Mononuclear cell (primary cell): ENCODE measurements at places on chromosomes 2 and 18. TPM values are rescaled to one million over a fixed set of nuclear protein-coding genes. Genes with fewer than 3 reads are reported as not detected.

Gene PLEKHA3
- total RNA-seq: 17.6 TPM

Gene PXDN
- total RNA-seq: 0.94 TPM

Gene DPY30
- 9.3 TPM for total RNA-seq

Gene GRP
- total RNA-seq: 0.52 TPM

Gene PROM2
- 0.31 TPM for total RNA-seq

Gene UCN
- not detected for total RNA-seq

Gene UPP2
- not detected for total RNA-seq

Gene DOK6
- total RNA-seq: 2.2 TPM

Gene AAMP
- 27.1 TPM for total RNA-seq

Gene RPRD1A
- 34.3 TPM for total RNA-seq

Gene MYO5B
- total RNA-seq: under 0.01 TPM

Gene PLCL1
- total RNA-seq: 23.4 TPM

Gene ASIC4
- not detected for total RNA-seq

Gene SERPINB3
- not detected for total RNA-seq

Gene DOCK10
- 176 TPM for total RNA-seq

Gene CTIF
- 2.7 TPM for total RNA-seq

Gene C1QL2
- not detected for total RNA-seq

Gene KHK
- total RNA-seq: 0.52 TPM

Gene ACOXL
- total RNA-seq: 0.10 TPM

Gene COLEC11
- not detected for total RNA-seq

Gene EVX2
- total RNA-seq: not detected

Gene MIB1
- 24.3 TPM for total RNA-seq
